ENCODE measurements at places on chromosomes 13 and 19.

GRCh38 chr13:75881109-75881775 is 245.1 kb downstream of the LMO7 start:
- no peak for DNase-seq

DNA sequence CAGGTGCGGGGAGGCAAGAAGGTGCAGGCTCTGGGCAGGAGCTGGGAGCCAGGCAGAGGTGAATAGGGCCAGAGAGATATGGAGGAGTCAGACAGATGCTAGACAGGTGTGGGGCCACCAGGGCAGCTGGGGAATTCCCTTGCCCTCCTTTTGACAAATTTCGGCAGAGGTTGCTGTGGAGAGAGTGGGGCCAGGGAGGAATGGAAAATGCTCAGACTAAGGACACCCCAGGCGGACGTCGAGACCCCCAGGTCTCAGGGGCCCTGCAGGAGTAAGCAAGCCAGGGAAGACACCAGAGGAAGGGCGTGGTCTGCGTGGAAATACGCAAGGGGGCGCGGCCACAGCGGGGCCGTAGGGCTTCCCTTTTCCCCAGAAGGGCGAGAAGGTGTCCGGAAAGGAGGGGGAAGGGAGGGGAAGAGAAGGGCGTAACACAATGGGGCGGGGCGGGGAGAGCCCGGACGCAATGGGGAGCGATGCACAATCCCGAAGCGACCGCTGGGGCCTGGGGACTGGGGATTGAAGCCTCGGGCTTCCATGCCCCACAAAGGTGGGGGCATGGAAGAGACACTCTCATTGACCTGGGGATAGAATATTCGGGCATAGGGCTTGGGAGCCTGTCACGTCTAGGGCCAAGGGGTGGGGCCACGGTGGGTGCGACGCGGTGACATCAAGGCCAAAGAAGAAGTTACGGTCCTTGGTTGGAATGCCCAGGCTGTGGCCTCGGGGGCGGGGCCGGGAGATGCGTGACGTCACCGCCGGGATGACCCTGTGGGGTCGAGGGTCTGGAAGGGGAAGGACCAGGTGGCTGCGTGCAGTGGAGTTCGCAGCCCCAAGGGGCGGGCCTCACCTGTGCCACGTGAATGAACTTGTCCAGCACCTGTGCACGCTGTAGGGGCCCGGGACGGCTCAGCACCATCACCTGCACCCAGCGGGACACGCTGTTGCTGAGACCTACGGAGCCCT is 8.2 kb downstream of the RASGRP4 start:
- DNase-seq: peak; percentile 74

GRCh38 chr19:3738477-3739220 is 22.8 kb downstream of the APBA3 start:
- no peak for DNase-seq

DNA sequence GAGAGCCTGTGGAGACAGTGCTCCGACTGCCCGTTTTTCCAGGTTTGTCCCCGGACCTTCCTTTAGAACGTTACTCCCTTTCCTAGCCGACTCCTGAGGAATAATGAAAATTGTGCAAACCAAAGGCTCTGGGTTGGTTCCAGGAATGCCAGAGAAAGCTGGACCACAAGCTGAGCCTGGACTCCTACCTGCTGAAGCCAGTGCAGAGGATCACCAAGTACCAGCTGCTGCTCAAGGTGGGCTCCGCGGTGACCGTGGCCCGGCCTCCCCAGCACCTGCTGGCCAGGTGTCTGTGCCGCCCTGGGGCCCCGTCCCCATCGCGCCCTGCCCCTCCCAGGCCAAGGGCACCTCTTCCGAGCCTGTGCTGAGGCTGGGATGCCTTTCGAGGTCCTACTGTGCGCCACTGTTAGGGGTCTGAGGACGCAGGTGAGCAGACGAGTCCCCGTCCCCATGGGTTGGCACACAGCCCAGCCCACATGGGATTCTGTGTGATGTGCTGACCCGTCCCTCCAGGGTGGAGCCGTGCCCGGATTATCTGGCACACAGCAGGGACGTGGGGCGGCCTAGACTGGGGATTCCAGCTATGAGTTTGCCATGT is 20.5 kb upstream of the F7 start:
- no peak for DNase-seq
